Activated T-cell treated with anti-CD3 and anti-CD28 coated beads, Interleukin-2, amount 50 U/mL, for 4 hours (primary cell): ENCODE measurements at places on chromosomes 2 and 18. TPM values are rescaled to one million over a fixed set of nuclear protein-coding genes. Genes with fewer than 3 reads are reported as not detected.

The IL37 gene
- not detected for total RNA-seq

The CNGA3 gene
- not detected for total RNA-seq

The C18orf63 gene
- total RNA-seq, result not detected

The HAAO gene
- total RNA-seq, result not detected

GRCh38 chr2:172456002-172456401, 28.6 kb downstream of the ITGA6 start:
- DNase-seq, result no peak

DNA sequence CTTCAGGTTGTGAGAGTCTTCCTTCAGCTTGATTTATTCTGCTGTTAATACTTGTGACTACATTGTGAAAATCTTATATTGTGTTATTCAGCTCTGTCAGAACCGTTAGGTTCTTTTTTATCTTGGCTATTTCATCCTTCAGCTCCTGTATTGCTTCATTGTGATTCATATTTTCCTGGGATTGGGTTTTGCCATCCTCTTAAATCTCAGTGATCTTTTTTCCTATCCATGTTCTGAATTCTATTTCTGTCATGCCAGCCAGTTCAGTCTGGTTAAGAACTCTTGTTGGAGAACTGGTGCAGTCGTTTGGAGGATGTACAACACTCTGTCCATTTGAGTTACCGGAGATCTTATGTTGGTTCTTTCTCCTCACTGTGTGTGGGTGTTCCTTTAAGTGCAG, 19.1 kb downstream of the MSTN start:
- DNase-seq, result no peak

GRCh38 chr2:113175042-113175628, 1.4 kb downstream of the PSD4 start:
- peak; percentile 34 for DNase-seq

GRCh38 chr2:79792090-79792489, 279.2 kb downstream of the CTNNA2 start:
- no peak for DNase-seq

- no peak for DNase-seq
Observed at GRCh38 chr18:48836806-48837615, 113.8 kb downstream of the SMAD7 start.

DNA sequence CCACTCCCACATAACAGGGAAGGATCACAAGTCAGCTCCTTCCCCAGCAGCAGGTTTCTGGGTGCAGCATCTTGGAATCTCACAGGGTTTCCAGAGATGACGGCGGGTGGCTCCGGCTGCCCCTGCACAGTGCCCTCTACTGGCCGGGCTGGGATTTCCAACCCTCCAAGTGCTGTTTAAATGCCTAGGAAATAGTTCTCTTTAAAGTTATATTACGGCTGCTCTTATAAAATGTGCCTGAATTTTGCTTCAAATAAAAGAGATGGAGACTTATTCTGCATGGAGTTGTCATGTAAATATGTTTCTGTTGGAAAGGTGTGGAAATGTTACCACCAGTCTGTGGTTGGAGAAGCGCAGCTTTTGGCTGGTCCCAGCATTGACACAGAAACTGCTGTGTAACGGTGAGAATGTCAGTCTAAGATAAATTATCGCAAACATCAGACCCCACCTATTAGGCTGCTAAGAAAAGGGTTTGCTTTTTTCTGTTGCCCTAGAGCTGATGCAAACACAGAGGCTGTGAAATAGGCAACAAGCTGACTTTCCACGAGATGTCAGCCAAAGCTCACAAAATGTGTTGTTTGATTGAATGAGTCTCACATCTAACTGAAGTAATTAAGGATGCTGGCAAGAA, 3.3 kb upstream of the HJURP start:
- peak; percentile 43 for DNase-seq

GRCh38 chr2:156322686-156323231, 9.8 kb downstream of the NR4A2 start:
- DNase-seq, result no peak

DNA sequence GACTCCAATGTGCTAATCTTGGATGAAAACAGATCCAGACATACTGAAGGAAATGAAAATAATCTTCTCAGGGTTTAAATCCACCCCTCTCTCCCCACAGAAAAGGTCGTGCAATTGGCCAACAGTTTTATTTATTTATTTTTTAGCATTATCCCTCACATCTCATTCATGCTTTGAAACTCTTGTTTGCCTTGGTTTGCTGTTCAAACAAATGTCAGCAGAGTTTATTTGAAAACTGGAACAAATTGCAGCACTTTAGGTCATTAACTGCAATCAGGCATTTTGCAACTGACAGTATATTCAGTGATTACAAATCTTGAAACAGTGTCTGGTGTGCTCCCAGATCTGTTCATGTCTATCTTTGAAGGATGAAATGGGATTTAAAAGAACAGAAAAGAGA, 220.6 kb downstream of the SLC4A10 start:
- DNase-seq, result no peak

GRCh38 chr2:212892193-212892592, 259.2 kb downstream of the IKZF2 start:
- DNase-seq, result no peak

- no peak for DNase-seq
Observed at GRCh38 chr2:162992828-162993227, 154.3 kb upstream of the KCNH7 start.

DNA sequence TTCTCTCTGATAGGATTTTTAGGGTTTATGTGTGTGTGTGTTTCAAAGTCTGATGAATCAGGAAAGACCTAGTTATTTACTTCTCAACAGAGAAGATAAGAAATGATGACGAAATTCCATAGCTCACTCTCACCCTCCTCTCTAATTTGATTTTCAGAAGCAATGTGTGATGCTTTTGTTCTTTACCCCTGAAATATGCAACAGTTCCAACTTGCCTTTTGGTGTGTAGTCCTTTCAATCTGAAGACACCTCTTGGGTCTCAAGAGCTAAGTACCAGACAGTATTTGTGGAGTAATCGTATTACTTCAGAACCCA, 18.7 kb upstream of the LCLAT1 start:
- no peak for DNase-seq
